ENCODE measurements at places on chromosomes 7 and 10.

DNA sequence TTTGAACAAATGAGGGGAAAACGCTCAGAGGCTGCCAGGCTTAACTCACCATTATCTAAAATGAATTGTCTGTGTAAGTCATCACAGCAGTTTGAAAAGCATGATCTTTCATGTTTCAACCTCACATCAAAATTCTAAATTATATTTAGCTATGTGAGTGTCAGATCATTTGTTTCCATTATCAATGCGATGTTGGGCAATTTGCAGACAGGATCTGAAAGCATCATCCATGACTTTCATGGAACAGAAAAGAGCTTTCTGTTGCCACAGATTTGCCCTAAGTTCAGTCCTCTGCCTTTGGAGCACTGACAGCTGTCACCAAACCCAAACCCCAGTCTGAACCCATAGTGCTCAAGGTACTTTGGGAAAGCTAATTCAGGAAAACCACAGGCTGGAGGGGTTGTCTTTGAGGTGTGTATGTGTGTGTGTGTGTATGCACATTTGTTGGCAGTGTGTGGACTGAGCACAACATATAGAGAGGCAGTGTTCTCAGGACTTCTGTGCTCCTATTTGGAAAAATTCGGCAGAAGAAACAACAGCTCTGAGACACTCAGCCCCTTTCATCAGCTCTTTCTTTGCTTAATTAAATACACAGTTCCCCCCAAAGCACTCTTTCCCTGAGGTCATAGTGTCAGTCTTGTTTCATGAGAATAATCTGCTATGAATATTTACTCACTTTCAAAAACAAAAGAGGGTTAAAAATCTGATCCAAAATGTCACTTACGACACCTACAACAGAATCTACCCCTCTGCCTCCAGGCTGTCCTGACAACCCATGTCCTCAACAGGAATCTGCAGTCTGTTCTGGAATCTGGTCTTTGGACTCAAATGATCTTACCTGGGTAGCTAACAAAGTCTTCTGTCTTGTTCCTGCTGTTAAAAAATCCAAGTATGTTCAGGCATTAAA is 188.5 kb upstream of the KLF14 start:
- no peaks in the 10 kb centered on the region for H3K36me3 ChIP-seq
- DNase-seq = no peak
- no peak overlapping the region for H3K27ac ChIP-seq
- no peak overlapping the region for H3K4me3 ChIP-seq
- H3K27me3 ChIP-seq = no peaks in the 10 kb centered on the region

GRCh38 chr10:77497748-77498147 is 139.9 kb downstream of the KCNMA1 start:
- no peak overlapping the region for H3K4me3 ChIP-seq
- H3K36me3 ChIP-seq = no peaks in the 10 kb centered on the region
- no peaks in the 10 kb centered on the region for H3K27me3 ChIP-seq
- no peaks in the 10 kb centered on the region for H3K4me1 ChIP-seq
- H3K27ac ChIP-seq = no peak overlapping the region

DNA sequence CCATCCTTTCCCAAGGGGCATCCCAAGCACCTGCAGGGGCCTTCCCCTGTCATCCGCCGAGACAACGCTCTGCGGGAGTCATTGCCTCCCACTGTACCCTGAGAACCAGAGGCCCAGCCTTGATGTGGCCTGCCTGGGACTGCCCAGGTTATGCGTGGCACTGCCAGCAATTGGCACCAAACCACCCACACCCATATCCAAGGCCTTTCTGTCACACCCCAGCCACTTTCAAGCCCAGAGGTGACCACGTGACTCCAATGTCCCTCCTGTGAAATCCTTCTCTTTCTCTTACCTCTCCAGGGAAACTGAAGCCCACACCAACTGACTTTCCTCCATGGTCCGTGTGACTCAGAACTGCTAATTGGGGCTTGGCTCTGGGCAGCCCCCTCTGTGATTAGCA is 123.9 kb downstream of the C10orf105 start:
- DNase-seq = no peak
- H3K4me1 ChIP-seq = peaks cover 11% of the 10 kb centered on the region
- H3K4me3 ChIP-seq = no peak overlapping the region
- no peak overlapping the region for H3K27ac ChIP-seq
- H3K27me3 ChIP-seq = no peaks in the 10 kb centered on the region

GRCh38 chr10:1089017-1089689 is 33.0 kb downstream of the WDR37 start:
- H3K27me3 ChIP-seq = no peaks in the 10 kb centered on the region
- H3K4me3 ChIP-seq = no peak overlapping the region
- DNase-seq = no peak
- H3K36me3 ChIP-seq = peaks cover 81% of the 10 kb centered on the region
- H3K4me1 ChIP-seq = no peaks in the 10 kb centered on the region

GRCh38 chr10:120260456-120260855 is 196.6 kb upstream of the PLPP4 start:
- no peak overlapping the region for H3K4me3 ChIP-seq
- H3K27ac ChIP-seq = no peak overlapping the region
- H3K4me1 ChIP-seq = no peaks in the 10 kb centered on the region
- DNase-seq = no peak

DNA sequence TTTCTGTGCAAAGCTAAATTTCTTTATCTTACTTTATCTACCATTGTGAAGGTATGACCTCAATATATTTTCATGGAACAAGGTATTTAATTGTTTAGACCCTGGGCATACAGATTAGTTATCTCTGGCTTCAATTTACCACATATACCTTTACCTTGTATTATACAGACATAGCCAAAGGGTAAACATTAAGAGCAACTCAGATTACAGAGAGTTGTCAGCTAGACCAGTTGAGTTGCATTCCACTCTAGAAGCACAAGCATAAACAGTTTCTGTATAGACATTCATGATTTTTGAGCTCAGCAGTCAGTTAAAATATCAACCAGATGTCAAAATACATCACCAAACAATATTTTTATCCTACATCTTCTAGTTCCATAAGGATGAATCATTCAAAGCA is 857.3 kb upstream of the ZWINT start:
- H3K36me3 ChIP-seq = no peaks in the 10 kb centered on the region
- H3K27ac ChIP-seq = no peak overlapping the region
- H3K4me1 ChIP-seq = no peaks in the 10 kb centered on the region
- H3K4me3 ChIP-seq = no peak overlapping the region

DNA sequence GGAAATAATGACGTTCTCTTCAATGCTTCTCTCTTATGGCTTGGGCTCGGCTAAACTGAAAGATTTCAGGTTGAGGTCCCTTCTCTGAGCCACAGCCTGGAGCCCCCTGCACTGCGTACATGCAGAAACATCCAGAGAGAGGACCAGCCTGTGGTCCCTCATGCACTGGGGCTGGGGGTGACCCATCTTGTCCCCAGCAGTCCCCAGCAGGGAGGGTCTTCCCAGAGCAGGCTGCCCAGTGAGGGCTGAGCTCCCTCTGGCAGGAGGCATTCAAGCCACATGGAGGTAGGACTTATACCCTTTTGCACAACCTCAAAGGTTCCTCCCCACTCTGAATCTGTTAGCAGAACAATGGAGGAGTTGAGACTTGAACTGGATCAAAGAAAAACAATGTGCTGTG is 7.4 kb downstream of the GDF10 start:
- no peaks in the 10 kb centered on the region for H3K36me3 ChIP-seq

- no peaks in the 10 kb centered on the region for H3K27me3 ChIP-seq
- H3K36me3 ChIP-seq = no peaks in the 10 kb centered on the region
- H3K4me3 ChIP-seq = no peak overlapping the region
- H3K27ac ChIP-seq = no peak overlapping the region
- no peaks in the 10 kb centered on the region for H3K4me1 ChIP-seq
- DNase-seq = no peak
These were observed 2.7 kb upstream of the LIPF start for GRCh38 chr10:88661577-88661976.

GRCh38 chr7:147438216-147438615 is 1152.3 kb upstream of the C7orf33 start:
- no peaks in the 10 kb centered on the region for H3K27me3 ChIP-seq
- no peak for DNase-seq
- H3K4me3 ChIP-seq = no peak overlapping the region

- H3K27ac ChIP-seq = no peak overlapping the region
- no peak overlapping the region for H3K4me3 ChIP-seq
- H3K4me1 ChIP-seq = peaks cover 6% of the 10 kb centered on the region
- DNase-seq = no peak
- H3K36me3 ChIP-seq = no peaks in the 10 kb centered on the region
- H3K27me3 ChIP-seq = no peaks in the 10 kb centered on the region
These were observed 102.9 kb upstream of the AHR start for GRCh38 chr7:17195576-17195975.

- peak within 1 kb of the TSS; percentile 93 for H3K4me3 ChIP-seq
- H3K27me3 ChIP-seq = no peaks in the 10 kb centered on the region
- peak within 1 kb of the TSS; percentile 96 for H3K27ac ChIP-seq
- H3K4me1 ChIP-seq = peaks cover 21% of the 10 kb centered on the region
These were observed at the start of gene ITPRIP for GRCh38 chr10:104337985-104338735. Gene ITPRIP (minus strand): TSS chr10:104338465. CDS start chr10:104316051, 22,414 bp downstream.

- no peaks in the 10 kb centered on the region for H3K27me3 ChIP-seq
- no peaks in the 10 kb centered on the region for H3K4me1 ChIP-seq
- no peak overlapping the region for H3K4me3 ChIP-seq
- no peak overlapping the region for H3K27ac ChIP-seq
- H3K36me3 ChIP-seq = no peaks in the 10 kb centered on the region
These were observed 83.1 kb downstream of the CHCHD3 start for GRCh38 chr7:132998763-132999162.

DNA sequence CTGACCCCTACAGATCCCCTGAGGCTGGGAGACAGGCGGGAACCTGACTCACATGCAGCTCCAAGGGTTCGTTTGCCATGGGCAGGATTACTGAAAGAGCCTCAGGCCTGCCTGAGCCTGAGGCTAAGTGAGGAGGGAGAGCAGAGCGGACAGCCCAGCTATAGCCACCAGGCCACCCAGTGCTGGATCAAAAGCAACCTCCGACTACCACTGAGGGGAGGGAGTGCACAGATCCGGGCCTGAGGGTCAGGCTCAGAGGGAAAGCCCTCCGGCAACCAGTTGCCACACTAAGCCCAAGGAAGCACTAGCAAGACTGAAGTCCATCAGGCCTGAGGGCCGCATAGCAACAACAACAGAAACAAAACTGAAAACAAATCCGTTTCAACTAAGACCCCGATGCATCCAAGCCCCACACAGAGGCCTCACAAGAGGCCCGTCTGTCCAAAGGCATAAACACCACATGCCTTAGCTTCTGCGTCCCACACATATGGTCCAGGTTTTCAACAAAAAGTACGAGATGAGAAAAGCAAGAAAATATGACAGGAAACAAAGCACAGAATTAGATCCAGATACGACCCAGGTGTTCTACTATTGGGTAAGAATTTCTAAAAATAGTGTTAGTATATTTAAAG is 92.5 kb upstream of the VIPR2 start:
- H3K27me3 ChIP-seq = no peaks in the 10 kb centered on the region
- H3K27ac ChIP-seq = no peak overlapping the region
- H3K4me3 ChIP-seq = no peak overlapping the region
- no peaks in the 10 kb centered on the region for H3K4me1 ChIP-seq
- no peak for DNase-seq
- no peaks in the 10 kb centered on the region for H3K36me3 ChIP-seq

DNA sequence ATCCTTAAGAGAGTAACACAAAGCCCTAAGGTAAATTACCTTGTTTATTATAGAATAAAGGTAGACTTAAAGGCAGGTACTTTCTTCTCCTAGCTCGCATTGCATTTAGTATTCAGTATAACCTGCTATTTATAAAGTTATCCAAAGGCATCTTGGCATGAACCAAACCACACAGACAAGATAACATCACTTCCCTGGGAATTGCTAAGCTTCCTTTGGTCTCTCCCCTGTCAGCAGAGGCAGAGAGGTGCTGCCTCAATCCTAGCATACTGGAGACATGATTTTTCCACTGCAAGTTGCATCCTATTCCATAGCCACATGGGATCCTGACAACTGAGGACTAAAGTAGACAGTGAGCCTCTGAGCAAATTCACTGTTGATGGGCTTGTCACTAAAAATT is 101.7 kb upstream of the IL6 start:
- H3K4me3 ChIP-seq = no peak overlapping the region
- no peaks in the 10 kb centered on the region for H3K36me3 ChIP-seq
- H3K27me3 ChIP-seq = peaks cover 2% of the 10 kb centered on the region
- no peaks in the 10 kb centered on the region for H3K4me1 ChIP-seq

- H3K4me1 ChIP-seq = no peaks in the 10 kb centered on the region
- H3K27me3 ChIP-seq = no peaks in the 10 kb centered on the region
- H3K36me3 ChIP-seq = peaks cover 4% of the 10 kb centered on the region
- no peak for DNase-seq
These were observed 16.1 kb upstream of the CUZD1 start for GRCh38 chr10:122861711-122862161.

DNA sequence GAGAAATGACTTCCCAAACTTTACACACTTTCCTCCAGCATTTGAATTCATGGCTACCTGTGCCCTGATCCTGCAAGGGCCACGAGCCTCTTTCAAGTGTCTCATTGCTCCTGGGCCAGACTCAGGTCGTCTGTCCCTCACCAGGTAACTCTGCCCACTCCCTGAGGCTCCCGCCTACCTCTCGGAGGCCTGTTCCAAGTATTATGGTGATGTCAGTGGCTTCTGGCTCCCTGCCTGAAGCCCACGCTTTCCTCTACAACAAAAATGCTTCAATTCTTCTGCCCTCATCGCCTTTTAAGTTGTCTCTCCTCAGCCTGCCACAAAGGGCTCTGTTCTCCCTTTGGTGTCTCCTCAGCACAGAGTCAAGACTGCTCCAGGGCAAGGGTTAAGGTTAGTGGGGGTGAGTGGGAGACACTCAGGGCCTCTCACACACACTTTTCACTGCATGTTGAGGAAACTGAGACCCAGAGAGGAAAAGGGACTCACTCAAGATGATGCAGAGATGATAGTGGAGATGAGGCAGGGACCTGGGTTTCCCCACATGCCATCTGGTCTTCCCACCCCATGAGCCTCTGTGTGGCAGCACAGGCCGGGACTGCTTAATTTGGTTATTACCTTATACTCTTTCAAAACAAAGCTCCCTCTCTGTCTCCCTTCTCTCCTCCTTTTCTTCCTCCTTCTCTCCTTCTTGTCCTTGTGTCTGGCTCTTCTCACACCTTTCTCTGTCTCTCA is 28.3 kb upstream of the EGR2 start:
- peaks cover 1% of the 10 kb centered on the region for H3K27me3 ChIP-seq
- H3K4me3 ChIP-seq = no peak overlapping the region
- no peaks in the 10 kb centered on the region for H3K36me3 ChIP-seq
- H3K27ac ChIP-seq = no peak overlapping the region
- no peaks in the 10 kb centered on the region for H3K4me1 ChIP-seq

Measured in common myeloid progenitor, CD34-positive (primary cell).